ENCODE measurements at places on chromosomes 7 and 10. TPM values are rescaled to one million over a fixed set of nuclear protein-coding genes. Genes with fewer than 3 reads are reported as not detected.

DNA sequence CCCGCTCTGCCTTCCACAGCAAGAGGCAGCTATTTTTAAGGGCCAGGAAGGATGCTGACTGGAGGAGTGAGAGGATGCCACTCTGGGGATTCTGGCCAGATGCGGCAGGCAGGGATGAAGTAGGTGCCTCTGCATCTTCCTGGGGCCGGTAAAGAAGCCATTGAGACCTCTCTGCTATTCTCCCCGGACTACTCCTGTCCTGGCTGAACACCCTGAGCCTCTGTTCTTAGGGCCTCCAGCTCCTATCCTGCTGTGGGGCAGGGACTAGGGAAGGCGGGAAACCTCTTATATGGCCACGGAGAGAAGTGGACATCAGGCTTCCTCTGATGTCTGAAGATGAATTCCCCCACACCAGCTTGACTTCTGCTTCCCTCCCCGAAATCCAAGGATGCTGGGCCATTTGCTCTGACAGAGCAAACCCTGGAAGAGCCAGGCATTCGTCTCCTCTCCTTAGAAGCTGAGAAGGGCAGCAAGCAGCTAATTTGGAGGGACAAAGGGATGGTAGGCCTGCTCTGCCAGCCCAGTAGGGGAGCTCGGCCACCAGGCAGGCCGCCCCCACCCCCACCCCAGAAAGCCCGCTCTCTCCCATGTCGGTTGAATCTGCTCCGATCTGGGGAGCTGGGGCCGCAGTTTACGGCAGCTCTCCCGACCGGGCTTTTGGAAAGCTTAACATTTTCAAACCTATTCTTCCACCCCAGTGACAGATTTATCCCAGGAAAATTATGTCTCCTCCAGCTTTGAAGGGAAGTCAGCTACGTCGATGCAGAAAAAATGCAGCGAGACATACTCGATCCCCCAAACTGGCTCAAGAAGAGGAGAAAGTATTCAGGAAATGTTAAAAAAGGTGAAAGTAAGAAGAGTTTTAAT lies 2.8 kb downstream of the FGF8 start:
- no peak for DNase-seq

The TMEM225B gene
- not detected for total RNA-seq

The MBL2 gene
- total RNA-seq, result not detected

The AMPH gene
- 2.6 TPM for total RNA-seq

All from left ventricle myocardium inferior (tissue), 1 donor.